ENCODE measurements at places on chromosomes 4 and X.

GRCh38 chr4:184487503-184487902, 13.2 kb upstream of the IRF2 start:
- no peak for DNase-seq

DNA sequence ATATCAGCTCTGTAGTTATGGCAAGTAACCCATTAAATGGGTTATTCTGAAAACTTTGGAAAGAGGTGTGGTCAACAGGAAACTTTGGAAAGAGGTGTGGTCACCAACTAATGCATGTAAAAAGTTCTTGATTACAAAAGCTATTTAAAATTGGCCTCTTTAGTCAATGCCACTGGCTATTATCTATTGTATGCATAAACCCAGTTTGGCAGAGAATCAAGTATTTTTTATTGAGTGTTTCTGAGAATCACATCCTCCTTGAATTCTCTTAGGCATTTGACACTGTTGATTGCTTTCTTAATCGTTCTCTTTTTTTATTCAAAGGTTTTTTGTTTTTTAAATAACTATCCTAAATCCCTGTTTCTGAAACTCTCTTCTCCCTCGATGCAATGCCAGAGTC, 7.5 kb downstream of the P2RY4 start:
- DNase-seq, result no peak

GRCh38 chr4:138800421-138800820, 215.2 kb upstream of the NOCT start:
- DNase-seq, result no peak

- DNase-seq, result no peak
Observed at GRCh38 chrX:112877771-112878173, 37.1 kb upstream of the AMOT start.

DNA sequence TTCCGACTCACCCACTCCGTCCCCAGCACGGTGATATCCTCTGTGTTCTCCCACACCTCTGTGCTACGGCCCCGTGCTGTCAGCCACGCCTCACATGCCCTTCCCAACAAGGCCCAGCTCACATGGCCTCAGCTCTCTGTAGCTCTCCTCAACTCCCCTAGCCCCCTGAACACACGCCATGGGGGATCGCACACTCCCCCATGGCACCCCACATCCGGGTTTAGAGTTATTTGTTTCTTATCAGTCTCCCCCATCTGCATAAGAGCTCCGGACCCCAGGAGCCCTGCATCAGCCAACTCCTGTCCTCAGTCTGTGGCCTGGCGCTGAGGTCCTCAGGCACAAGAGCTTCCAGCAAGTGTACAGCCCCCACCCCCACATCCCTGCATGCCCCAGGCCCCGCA, 7.0 kb downstream of the C4orf50 start:
- no peak for DNase-seq

GRCh38 chrX:48616576-48616975, 19.3 kb downstream of the WDR13 start:
- DNase-seq, result no peak

- DNase-seq, result no peak
Observed at GRCh38 chr4:7823416-7823824, 116.2 kb downstream of the AFAP1 start.

DNA sequence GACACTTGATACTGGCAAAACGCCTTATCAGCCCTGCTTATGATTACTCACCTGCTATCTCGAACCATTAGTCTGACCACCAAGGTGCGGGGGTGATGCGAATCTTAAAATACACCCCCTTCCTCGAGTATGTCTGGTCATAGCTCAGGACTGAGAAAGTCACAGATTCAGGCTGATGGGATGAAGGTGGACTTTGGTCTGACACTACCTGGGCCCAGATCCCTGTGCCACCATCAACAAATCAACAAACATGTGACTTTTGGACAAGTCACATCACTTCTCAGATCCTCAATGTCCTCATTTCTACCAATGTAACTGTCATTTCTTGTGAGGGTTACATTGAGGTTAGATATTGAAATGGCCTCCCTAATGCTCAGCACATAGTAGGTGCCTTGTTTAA, 9.8 kb upstream of the MSN start:
- no peak for DNase-seq

DNA sequence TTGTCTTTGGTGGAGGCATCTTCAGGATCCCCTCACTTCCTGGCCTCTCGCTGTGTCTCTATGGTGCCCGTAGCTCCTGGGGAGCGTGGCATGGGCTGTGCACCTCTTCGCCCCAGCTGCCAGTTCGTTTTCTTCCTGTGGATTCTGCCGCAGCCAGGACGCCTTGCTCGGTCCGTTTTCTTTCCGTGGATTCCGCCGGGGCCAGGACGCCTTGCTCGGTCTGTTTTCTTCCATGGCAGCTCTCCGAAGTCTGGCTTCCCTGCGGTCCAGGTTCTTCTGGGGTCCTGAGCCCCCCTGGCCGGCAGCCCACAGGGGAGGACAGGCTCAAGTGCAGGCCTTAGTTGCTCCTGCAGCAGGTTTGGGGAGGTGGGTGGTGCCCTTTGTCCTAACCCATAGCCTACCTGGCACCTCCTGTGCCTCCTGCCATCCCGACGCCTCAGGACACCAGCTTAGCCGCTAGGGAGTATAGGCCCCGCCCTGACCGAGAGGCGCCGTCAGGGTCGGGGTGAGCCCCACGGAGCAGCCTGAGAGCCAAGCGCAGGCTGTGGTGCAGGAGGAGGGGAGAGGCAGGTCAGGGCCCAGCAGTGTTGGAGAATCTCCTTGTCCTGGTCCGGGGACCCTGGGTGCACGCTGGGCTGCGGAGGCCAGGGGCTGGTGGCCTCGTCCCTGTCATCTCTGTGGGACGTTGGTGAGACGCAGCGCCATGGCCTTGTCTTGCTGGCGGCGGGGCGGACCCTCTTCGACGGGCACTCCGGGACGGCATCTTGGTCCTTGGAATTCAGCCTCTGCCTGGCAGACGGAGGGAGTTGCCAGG, 27.1 kb downstream of the UVSSA start:
- no peak for DNase-seq

DNA sequence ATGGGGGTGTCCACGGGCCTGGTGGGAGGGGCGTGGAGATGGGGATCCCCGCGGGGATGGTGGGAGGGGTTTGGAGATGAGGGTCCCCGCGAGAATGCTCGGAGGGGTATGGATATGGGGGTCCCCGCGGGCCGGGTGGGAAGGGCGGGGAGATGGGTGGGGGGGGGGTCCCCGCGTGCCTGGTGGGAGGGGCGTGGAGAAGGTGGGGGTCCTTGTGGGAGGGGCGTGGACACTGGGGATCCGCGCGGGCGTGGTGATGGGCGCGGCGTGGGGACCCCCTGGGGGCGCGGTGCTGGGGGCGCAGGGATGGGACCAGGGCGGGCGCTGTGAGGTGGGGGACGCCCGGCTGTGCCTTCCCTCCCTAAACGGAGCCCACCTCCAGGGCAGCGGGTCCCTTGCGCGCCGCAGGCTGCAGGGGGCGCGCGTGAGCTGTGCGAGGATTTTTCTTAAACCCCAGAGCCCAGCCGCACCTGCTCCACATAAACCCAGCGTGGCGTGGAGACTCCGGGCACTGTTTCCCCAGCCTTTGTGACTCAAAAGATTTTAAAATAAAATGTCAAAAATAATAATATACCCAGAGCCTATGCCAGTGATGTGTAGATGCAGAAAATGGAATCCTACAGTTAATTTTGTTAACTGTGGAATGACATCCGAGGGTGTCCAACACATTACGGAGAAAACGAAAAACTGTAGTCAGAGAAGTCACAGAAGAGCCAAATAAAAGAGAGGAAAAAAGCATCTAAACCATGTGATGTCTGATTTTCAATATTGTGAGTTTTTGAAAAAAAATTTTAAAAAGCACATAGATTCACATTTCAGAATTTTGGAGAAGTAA, 1.5 kb upstream of the ASMTL start:
- DNase-seq, result no peak

- DNase-seq, result no peak
Observed at GRCh38 chrX:70087857-70088630, 25.8 kb downstream of the OTUD6A start.

DNA sequence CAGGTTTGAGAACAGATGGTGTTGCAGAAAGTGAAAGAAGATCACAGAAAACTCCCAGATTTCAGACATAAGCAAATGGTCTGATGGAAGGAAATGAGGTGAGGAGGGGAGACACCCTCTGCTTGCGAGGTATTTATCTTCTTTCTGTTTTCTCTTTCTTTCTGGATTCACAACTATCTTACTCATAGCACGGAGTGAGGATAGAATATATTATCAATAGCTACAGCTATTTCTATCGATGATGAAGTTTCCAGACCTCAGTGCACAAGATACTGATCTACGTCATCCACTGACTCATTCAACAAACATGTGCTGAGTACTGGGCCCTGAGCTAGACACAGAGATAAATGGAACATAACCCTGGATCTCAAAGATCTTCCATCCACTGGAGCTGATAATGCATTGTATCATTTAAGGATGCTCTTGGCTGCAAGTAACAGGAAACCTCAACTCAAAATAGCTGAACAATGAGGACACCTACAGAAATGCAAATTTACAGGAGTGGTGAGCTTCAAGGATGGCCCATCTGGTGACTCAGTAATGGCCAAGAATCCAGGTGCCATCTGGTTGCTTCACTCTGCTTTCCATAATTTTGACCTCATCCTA, 21.2 kb downstream of the SLC2A9 start:
- DNase-seq, result no peak

DNA sequence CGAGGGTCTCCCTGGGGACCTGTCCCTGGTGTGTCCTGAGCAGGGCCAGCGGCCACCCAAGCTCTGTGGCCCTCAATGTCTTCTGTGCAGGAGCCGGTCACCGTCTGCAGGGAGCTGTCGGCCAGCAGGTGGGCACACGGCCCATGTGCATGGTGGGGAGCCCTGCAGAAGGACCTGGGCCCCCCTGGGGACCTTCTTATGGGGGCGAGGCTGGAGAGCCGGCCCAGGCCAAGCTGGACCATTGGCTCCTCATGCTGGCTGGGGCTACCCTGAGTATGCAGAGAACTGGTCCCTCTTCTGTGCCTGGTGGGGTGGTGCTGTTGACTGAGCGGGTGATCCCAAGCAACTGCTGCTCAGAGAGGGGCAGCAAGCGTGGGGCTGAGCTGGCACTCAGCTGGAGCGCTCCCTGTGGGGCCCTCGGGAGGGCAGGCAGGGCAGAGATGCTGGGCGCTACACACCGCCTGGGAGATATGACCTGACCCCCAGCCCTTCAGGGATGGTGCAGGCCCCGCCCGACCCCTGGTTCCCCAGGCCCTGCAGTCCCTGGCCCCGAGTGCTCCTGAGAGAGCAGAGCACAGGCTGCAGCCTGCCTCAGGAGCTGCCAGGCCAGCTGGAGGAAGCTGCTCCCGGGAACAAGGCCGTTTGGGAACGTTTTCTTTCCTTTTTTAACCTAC, 14.8 kb downstream of the NAT8L start:
- DNase-seq, result no peak

DNA sequence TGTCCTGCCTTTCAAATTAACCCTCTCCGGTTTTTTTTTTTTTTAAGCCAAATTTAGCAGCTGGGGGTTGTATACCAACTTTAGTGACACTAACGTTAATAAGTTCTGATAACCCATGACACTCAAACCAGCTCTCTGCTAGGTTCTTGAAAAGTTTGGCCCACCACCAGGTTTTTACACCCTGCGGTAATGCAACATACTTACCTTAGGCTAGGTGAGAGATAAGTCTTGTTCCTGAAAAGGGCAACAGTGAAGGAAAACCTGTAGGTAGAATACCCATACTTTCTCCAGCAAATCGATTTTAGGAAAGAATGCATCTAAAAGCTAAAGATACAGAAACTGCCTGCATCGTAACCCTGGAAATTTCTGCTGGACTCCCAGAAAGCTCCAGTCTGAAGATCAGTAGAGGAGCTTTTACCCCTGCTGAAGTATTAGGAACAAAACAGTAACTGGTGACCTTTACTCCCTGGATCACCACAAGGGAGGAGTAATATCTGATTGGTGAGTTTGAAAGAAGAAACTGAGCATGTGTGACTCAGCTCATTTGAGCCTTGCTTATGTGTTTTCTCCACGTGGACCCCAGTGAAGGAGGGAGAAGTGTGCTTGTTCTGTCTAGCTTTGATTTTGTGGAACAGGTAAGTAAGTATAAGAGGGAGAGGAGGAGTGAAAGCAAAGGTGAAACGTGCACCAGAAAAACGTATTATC, 34.4 kb upstream of the COX18 start:
- no peak for DNase-seq

GRCh38 chr4:106444557-106444956, 76.0 kb upstream of the GIMD1 start:
- no peak for DNase-seq

- no peak for DNase-seq
Observed at GRCh38 chr4:110188113-110188512, 10.3 kb downstream of the ELOVL6 start.

- DNase-seq, result no peak
Observed at GRCh38 chrX:24146283-24146949, 3.1 kb upstream of the ZFX start.

GRCh38 chr4:8171984-8172924, 13.6 kb upstream of the ABLIM2 start:
- peak; percentile 57 for DNase-seq

DNA sequence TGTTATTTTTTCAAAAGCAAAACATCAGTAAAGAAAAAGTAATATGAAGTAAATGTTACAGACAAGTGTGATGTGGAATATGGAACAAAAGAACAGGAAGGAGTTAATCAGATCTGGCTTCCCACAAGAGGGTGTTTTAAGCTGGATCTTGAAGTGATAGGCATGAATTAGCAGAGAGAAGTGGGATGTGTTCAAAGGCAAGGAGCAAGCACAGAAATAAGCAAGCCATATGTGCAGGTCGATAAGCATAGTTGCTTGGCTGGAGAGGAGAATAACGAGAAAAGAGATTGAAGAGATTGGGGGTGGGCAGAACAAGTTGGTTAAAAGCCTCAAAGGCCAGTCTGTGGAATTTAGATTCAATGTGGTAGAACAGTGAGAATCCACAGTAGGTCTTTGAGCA, 60.9 kb upstream of the PRPS1 start:
- DNase-seq, result no peak

GRCh38 chrX:118552121-118552900, 56.7 kb downstream of the DOCK11 start:
- DNase-seq, result no peak

GRCh38 chr4:113302051-113302450, 252.6 kb downstream of the ANK2 start:
- no peak for DNase-seq

DNA sequence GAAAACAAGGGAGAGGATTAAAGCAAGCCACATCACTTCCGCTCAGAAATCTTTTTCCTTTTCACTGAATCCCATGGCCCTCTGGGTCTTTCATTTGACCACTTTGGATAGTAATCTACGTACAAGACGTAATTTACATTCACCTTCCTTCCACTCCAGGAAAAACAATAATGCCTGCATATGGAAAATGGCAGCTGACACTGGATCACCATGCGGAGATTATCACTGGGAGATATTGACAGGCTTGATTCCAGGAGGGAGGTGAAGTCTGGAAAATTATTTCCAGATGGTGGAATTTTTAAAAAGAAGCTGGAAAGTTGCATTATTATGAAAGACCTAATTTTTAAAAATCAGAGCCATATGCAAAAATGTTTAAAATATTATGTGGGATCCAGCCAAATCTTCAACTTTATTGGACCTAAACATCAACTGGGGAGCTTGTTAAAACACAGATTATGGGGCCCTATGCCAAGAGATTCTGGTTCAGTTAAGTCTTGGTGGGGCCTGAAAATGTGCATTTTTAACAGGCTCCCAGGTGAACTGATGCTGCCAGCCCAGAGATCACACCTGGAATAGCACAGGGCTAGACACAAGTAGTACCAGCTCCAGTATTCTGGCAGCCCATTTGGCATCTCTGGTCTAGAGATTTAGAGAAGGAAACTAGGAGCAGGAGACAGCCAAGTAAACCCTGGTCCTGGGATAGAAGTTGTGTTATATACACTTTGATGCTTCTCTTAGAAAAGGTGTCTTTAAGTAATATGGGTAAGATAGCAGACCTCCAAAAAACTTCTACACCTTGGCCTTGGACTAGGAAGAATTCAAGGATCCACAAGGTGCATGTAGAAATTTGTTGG, 290.3 kb upstream of the LDB2 start:
- no peak for DNase-seq
